Stomach (tissue), 19 donors: ENCODE measurements at places on chromosomes 3 and 15. TPM values are rescaled to one million over a fixed set of nuclear protein-coding genes. Genes with fewer than 3 reads are reported as not detected.

GRCh38 chr3:20975188-20975651 is 775.8 kb downstream of the ZNF385D start:
- H3K36me3 ChIP-seq = no peaks in the 10 kb centered on the region
- H3K4me1 ChIP-seq = no peaks in the 10 kb centered on the region
- DNase-seq = no peak
- no peak overlapping the region for H3K4me3 ChIP-seq
- no peak overlapping the region for H3K27ac ChIP-seq

DNA sequence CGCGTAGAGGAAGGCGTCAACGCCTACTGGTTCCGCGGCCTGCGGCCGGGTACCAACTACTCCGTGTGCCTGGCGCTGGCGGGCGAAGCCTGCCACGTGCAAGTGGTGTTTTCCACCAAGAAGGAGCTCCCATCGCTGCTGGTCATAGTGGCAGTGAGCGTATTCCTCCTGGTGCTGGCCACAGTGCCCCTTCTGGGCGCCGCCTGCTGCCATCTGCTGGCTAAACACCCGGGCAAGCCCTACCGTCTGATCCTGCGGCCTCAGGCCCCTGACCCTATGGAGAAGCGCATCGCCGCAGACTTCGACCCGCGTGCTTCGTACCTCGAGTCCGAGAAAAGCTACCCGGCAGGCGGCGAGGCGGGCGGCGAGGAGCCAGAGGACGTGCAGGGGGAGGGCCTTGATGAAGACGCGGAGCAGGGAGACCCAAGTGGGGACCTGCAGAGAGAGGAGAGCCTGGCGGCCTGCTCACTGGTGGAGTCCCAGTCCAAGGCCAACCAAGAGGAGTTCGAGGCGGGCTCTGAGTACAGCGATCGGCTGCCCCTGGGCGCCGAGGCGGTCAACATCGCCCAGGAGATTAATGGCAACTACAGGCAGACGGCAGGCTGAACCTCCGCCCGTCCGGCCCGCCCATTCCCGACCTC is 4.1 kb downstream of the ISLR2 start:
- H3K27me3 ChIP-seq = peaks cover 97% of the 10 kb centered on the region
- H3K36me3 ChIP-seq = no peaks in the 10 kb centered on the region
- no peak overlapping the region for H3K4me3 ChIP-seq
- H3K27ac ChIP-seq = no peak overlapping the region
- H3K4me1 ChIP-seq = peaks cover 32% of the 10 kb centered on the region

GRCh38 chr15:70752193-70752635 is 11.1 kb downstream of the UACA start:
- peak overlapping the region; percentile 27 for H3K27ac ChIP-seq
- H3K36me3 ChIP-seq = no peaks in the 10 kb centered on the region
- no peaks in the 10 kb centered on the region for H3K27me3 ChIP-seq
- H3K4me3 ChIP-seq = no peak overlapping the region
- DNase-seq = no peak
- peaks cover 38% of the 10 kb centered on the region for H3K4me1 ChIP-seq

DNA sequence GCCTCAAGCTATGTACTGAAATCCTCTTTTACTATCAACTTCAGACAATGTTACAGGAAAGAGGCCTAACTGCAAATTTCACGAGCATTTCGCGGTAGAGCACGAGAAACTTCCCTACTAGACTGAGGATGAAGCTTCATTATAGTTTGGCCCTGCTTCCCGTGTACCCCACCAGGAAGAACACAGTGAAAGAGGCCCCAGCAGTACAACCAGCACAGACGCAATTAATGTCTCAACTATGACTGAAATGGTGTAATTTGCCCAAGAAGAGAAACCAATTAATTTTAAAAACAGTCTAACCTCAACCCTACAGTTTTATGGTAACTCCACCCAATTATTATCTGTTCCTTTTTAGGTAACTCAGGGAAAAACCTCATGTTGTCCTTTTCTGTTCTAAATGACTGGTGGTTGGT is 12.1 kb downstream of the CHSY1 start:
- H3K27me3 ChIP-seq = no peaks in the 10 kb centered on the region
- DNase-seq = no peak
- peaks cover 52% of the 10 kb centered on the region for H3K4me1 ChIP-seq
- H3K36me3 ChIP-seq = peaks cover 8% of the 10 kb centered on the region

- H3K36me3 ChIP-seq = no peaks in the 10 kb centered on the region
- H3K4me1 ChIP-seq = no peaks in the 10 kb centered on the region
- DNase-seq = no peak
- no peaks in the 10 kb centered on the region for H3K27me3 ChIP-seq
- H3K27ac ChIP-seq = no peak overlapping the region
Measured at GRCh38 chr3:34268032-34268709, 469.7 kb downstream of the PDCD6IP start.

- no peaks in the 10 kb centered on the region for H3K4me1 ChIP-seq
- no peaks in the 10 kb centered on the region for H3K27me3 ChIP-seq
- no peak overlapping the region for H3K4me3 ChIP-seq
- no peak for DNase-seq
- H3K36me3 ChIP-seq = peaks cover 87% of the 10 kb centered on the region
Measured at GRCh38 chr15:34886134-34886533, 83.4 kb downstream of the AQR start.

- no peak overlapping the region for H3K27ac ChIP-seq
- H3K27me3 ChIP-seq = no peaks in the 10 kb centered on the region
- H3K36me3 ChIP-seq = peaks cover 21% of the 10 kb centered on the region
- peaks cover 13% of the 10 kb centered on the region for H3K4me1 ChIP-seq
Measured at GRCh38 chr3:37981348-37981664, 9.3 kb upstream of the VILL start.

DNA sequence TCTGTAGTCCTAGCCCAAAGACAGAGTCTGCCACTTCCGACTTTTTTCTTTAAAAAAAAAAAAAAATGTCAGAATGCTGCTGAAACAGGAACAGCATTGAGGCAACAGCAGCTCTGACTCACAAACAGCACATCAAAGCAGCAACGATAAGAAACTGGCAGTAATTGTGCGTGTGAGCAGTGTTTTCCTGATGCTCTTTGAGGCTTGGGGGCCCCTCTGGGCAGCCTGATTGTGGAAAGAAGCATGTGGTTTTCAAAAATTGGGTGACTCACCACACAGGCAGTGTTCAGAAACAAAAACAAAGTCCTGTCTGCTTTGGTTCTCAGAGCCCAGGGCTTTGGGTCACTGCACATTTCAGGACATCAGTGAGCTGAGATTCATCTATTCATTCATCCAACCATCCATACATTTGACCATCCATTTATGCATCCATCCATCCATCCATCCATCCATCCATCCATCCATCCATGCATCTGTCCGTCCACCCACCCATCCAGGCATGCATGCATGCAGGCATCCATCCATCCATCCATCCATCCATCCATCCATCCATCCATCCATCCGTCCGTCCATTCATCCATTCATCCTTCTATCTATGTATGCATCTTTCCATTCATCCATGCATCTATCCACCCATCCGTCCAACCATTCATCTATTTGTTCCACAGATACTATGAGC is 308.4 kb downstream of the RPLP1 start:
- no peaks in the 10 kb centered on the region for H3K36me3 ChIP-seq
- no peaks in the 10 kb centered on the region for H3K27me3 ChIP-seq
- no peak overlapping the region for H3K4me3 ChIP-seq
- H3K27ac ChIP-seq = peak overlapping the region; percentile 31

DNA sequence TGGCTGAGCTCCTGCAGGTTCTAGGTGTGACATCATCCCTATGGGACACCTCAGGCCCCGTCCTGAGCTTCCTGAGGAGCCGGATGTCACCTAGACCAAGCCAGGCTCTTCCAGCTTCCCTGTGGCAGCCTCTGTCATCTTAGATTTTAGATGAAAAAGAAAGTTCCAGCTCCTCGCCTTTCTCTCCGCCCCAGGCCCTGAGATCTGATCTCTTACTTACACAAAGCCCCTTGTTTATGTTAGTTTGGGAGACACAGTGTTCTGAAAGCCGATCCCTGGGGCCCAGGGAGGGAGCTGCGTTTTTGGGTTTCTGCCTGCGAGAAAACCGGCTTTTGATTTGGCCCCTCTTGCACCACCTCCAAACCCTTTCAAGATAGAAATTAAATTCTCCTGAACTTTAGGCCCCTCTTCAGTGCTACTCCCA is 40.2 kb upstream of the FAM107A start:
- no peaks in the 10 kb centered on the region for H3K27me3 ChIP-seq
- peak overlapping the region; percentile 61 for H3K27ac ChIP-seq
- peaks cover 5% of the 10 kb centered on the region for H3K4me1 ChIP-seq
- DNase-seq = peak; percentile 31
- H3K4me3 ChIP-seq = no peak overlapping the region

DNA sequence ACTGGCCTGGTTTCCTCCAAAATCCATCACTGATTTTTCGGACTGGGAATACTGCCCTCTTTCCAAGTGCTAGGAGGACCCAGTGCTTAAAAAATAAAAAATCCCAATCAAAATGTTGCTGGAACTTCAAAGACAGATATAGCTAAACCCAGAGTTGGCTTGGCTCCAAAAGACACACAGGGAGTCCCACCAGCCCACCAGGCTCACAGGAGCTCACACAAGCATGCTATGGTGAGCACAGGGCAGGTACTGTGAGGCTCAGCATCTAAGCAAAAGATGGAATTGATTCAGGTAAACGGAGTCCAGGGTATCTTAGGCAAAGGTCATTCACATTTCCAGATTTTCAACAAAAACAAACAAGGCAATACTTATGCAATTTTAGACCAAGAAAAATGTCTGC is 3.7 kb downstream of the TRANK1 start:
- H3K4me3 ChIP-seq = no peak overlapping the region
- H3K4me1 ChIP-seq = peaks cover 28% of the 10 kb centered on the region
- no peak overlapping the region for H3K27ac ChIP-seq
- no peaks in the 10 kb centered on the region for H3K27me3 ChIP-seq
- no peaks in the 10 kb centered on the region for H3K36me3 ChIP-seq

GRCh38 chr15:79339588-79340314 is 28.8 kb downstream of the TMED3 start:
- H3K27ac ChIP-seq = no peak overlapping the region
- DNase-seq = no peak
- H3K4me1 ChIP-seq = no peaks in the 10 kb centered on the region
- H3K36me3 ChIP-seq = no peaks in the 10 kb centered on the region
- no peaks in the 10 kb centered on the region for H3K27me3 ChIP-seq
- H3K4me3 ChIP-seq = no peak overlapping the region

- no peak for DNase-seq
- peaks cover 13% of the 10 kb centered on the region for H3K4me1 ChIP-seq
- no peaks in the 10 kb centered on the region for H3K36me3 ChIP-seq
Measured at GRCh38 chr3:72171946-72172345, 387.0 kb upstream of the PROK2 start.

DNA sequence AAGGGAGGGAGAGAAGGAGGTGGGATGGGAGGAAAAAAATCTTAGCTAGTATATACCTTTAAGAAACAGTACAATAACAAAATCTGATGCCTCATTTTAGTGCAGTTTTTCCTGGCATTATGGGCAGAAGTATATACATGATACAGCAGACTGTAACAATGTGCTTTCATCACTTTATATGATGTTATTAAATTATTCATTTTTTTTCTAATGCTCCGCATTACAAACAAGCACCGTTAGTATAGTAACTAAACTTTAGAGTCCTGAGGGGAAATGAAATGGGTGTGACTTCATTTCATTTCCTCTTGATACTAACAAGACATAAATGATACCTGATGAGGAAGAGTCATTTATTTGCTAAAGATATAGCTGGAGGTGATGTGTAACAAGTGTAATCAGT is 325.3 kb downstream of the ZNF385D start:
- no peak overlapping the region for H3K4me3 ChIP-seq

- H3K36me3 ChIP-seq = no peaks in the 10 kb centered on the region
- no peak overlapping the region for H3K27ac ChIP-seq
- H3K4me1 ChIP-seq = peaks cover 42% of the 10 kb centered on the region
- no peak overlapping the region for H3K4me3 ChIP-seq
- no peaks in the 10 kb centered on the region for H3K27me3 ChIP-seq
Measured at GRCh38 chr15:69600556-69601085, 148.0 kb downstream of the RPLP1 start.

DNA sequence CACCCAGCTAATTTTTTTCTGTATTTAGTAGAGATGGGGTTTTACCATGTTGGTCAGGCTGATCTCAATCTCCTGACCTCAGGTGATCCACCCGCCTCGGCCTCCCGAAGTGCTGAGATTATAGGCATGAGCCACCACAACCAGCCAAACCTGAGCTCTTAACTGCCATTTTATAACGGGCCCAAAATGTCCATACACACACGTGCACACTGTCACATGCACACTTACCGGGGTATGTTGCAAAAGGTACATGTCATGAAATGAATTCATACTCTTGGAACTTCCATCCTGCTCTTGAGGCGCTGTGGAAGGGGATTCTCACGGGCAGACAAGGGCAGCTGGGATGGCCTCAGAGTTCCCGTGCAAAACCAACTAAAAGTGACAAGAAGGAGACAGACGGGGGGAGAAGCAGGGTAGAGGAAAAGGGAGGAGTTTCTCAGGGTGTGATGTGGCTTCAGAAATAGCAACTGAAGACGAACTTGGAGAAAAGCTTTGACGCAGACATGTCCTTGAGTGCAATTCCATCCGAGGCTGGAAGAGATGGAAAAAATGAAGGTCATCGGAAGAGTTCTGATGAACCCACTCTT is 110.9 kb downstream of the BDH1 start:
- H3K27ac ChIP-seq = no peak overlapping the region
- H3K4me3 ChIP-seq = no peak overlapping the region
- H3K4me1 ChIP-seq = no peaks in the 10 kb centered on the region
- no peak for DNase-seq
- H3K27me3 ChIP-seq = no peaks in the 10 kb centered on the region
- H3K36me3 ChIP-seq = no peaks in the 10 kb centered on the region

DNA sequence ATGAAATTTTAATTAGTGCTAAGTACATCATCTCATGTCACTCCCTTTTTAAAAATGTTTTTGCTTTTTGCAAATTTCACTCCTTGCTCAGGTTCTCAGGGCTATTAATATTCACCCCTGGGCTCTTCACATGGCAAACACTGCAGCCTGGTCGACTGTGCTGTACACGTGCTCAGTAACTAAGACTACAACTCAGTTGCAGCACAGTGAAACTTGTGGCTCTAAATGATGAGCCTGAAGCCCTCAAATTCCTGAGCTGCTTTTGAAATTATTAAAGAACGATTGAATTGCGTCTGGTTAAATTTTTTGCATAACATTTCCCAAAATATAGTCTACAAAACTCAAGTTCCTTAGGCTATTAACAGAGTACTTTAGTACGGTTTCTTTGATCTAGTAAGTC is 159.3 kb upstream of the C2CD4B start:
- no peak overlapping the region for H3K27ac ChIP-seq
- H3K4me1 ChIP-seq = peaks cover 5% of the 10 kb centered on the region
- DNase-seq = no peak
- no peaks in the 10 kb centered on the region for H3K27me3 ChIP-seq
- H3K36me3 ChIP-seq = no peaks in the 10 kb centered on the region

Gene CADM2
- polyA plus RNA-seq = 4.3 TPM

Gene CCDC9B
- polyA plus RNA-seq = 9.7 TPM

Gene DAG1
- 21.9 TPM for polyA plus RNA-seq

Gene SETMAR
- polyA plus RNA-seq = 11.5 TPM
